Fibroblast of mammary gland (primary cell): ENCODE measurements at places on chromosomes 6 and 20.

DNA sequence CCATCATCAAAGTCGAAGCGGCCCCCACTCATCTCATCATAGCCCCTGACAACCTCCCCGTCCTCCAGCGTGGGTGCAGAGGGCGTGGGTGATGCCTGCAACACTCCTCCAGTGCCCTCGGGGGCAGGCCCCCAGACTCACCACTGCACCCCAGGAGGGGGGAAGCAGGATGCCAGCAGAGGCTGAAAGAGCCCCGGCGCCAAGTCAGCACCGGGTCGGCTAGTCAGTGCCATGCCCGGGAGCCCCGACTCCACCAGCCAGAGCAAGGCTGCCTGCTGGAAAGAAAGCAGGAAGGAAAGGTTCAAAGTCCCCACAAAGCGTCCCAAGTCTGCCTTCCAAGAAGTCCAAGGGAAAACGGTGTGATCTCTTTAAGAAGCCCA, 324 bp downstream of the JPH2 start:
- DNase-seq: no peak

GRCh38 chr20:32577657-32578056, 7.5 kb downstream of the NOL4L start:
- peak; percentile 59 for DNase-seq

DNA sequence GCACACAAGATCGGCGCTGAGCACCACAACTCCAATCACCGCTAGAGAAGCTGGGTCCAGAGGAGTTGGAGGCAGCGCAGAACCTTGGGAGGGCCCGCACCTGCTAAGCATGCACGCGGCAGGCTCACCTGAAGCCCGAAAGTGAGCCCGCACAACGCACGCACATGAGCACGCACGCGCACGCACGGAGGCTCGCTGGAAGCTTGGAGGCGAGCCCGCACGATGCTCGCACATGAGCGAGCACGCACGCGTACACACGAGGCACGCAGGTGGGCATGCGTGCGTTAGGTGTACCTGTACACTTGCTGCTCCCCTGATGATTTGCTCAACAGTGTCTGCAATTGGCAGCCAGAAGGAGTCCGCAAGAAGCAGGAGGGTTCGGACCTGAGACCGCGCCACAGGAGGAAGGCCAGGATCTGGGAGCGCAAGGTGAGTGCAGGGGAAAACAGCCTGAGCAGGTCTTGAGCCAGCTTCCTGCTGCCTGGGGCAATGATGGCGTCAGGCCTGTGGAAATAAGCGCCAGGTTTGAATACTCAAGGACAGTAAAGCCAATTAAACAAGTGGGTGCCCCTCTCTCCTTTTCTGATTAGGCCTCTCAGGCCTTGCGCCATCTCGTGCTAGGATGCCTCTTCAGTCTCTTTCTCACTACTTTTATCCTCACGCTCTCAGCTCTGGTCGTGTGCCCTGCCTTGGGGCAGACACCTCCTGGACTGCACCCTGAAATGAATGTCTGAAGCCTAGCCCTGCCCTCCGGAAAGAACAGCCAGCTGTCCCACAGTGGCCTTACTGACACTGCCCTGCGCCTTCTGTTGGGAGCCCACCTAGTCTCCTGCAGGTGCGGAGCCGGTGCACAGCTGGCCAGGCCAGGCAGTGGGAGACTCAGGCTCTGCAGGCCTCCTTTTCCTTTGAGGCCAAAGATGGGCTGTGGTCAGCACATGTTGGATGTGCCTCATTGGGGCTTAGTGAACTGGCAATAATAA, 340.4 kb downstream of the CDC5L start:
- no peak for DNase-seq

- no peak for DNase-seq
These were observed 20.7 kb downstream of the RAB22A start for GRCh38 chr20:58330249-58330648.

- DNase-seq: no peak
These were observed 58.7 kb upstream of the CD93 start for GRCh38 chr20:23144856-23145255.

- DNase-seq: no peak
These were observed 802.0 kb downstream of the C6orf118 start for GRCh38 chr6:164507206-164507940.

GRCh38 chr6:104711371-104711770, 148.3 kb downstream of the HACE1 start:
- DNase-seq: peak; percentile 67

DNA sequence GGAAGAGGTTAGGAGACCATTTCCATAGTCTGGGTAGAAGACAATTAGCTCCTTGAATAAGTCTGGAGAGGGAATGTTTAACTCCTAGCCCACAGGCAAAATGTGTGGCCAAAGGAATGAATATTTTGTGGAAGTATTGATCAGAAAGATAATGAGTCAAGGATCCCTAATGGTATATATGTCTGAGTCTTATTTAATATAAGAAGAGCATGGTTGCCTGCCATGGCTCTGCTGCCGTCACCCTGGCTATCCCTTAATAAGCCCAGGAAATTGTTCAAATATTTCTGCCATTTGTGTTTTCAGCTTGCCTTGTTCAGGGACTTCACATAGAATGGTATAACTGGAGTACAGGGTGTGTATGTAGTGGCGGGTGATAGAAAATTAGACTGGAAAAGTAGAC, 18.1 kb upstream of the CALHM6 start:
- no peak for DNase-seq

GRCh38 chr6:121521164-121521555, 85.7 kb downstream of the GJA1 start:
- no peak for DNase-seq

DNA sequence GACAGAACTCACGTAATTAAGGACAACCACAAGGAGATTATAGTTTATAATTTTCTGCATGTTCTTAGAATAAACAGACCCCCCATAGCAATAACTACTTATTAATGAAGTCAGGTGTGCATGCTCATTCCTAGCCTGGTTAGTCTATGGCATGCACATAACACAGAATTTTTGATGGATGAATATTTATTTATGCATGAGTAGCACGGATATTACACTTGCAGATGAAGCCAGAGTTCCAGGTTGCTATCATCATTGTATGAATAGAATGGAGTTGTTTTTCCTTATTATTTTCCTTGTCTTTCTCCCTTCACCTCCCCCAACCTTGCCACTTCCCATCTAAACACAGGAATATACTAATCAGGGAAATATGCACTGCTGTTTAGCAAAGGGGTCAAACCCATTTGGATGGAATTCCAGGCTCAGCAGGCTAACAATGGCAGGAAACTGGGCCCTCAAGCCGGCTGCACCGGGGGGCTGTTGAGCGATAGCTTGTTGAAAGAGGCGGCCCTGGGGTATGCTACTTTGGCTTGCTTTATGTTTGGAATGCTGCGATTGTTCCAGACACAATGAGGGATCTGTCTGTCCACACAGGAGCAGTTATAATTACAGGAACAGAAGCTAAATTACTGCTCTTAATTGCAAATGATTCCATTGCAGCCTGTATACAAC, 112.6 kb downstream of the TMEM170B start:
- DNase-seq: peak; percentile 14

- DNase-seq: no peak
These were observed 32.9 kb downstream of the FRK start for GRCh38 chr6:116027801-116028200.

DNA sequence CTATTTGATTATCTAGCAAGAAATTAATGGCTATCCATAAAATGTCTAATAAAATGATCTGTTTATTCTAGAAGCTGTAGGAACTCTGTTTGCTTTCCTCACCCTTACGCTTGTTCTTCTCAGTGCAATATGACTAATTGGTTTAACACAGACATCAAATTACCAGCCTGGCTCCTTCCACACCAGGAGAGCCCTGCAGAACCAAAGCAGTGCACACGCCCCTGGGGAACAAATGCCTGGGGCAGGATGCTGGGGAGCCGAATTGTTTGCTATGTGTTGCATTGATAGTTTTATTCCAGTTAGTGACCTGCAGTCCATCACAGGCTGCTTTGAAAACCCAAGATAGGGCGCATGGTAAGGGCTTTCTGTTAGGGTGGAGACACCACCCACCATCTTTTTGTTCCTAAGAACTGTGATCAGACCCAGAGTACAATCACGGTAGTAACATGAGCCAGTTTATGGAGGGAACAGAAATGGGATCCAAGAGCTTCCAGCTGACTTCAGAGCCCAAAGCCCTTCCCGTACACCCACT, 126.4 kb upstream of the CD93 start:
- no peak for DNase-seq

- DNase-seq: no peak
These were observed 3.9 kb upstream of the PRDM13 start for GRCh38 chr6:99602520-99603420.

GRCh38 chr6:158559338-158559894, 475 bp upstream of the TMEM181 start:
- no peak for DNase-seq

GRCh38 chr20:3203315-3204123, 963 bp downstream of the DDRGK1 start:
- peak; percentile 25 for DNase-seq

DNA sequence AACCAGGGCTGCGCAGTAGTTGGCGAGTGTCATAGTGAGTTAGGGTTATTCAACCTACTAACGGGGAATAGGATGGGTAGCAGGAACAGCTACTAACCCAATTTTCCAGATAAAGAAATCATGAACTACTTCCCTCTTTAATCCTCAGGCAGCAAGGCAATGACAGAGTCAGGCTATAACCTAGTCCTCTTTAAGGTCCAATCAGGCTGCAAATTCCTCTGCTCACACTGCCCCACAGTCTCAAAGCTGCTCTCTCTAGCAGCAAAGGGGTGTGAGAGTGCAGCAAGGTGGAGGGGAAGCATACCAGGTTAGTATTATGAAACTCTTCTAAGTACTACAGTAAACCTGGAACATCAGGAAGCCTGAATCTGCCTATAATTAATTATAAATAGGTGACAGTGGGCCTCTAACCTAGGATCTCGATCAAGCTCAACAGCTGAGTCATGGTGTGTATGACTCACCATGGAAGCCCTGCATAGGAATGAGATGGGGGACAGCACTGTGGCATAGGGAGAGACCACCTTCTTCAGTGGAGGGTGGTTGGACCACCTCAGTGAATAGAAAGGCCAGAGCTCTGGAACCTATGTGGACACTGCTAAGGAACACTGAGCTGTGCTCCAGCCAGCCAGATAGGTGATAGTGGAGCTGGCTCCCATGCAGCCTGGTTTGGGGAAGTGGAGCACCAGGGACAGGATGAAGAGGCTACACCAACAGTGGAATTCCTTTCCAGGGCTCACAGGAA, 7.9 kb downstream of the PEX6 start:
- peak; percentile 45 for DNase-seq

DNA sequence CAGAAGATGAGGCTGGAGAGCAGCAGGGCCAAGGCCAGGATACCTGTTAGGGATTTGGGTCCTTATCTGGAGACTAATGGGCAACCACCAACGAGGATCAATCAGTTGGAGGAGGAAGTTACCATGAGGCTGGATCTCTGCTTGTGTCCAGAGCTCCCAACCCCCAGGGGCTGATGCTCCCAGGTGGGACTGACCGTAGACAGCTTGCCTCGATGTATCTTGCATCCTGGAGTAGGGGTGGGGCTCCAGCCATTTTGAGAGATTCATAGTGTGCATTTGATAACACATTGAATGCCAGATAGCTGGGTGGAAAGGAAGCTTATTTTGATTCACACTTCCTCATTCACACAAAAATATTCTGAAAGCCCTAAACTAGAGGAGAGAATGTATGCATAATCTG, 4.6 kb upstream of the RFPL4B start:
- no peak for DNase-seq

DNA sequence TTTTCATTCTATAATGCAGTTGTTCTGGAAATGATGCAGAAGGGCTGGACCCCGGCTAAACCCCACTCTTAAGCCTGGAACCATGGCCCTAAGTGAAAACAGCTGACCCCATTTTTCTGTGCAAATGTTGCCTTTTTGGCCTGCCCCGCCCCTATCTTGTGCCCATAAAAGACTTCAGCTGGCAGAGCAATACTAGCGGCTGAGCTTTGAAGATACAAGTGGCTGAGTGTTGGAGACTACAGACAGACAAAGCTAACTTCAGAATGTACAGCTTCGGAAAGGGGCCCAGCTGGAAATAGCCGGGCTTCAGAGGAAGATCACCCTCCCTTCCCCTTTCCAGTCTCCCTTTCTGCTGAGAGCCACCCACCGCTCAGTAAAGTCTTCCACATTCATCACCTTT, 258.6 kb upstream of the SPTLC3 start:
- no peak for DNase-seq

DNA sequence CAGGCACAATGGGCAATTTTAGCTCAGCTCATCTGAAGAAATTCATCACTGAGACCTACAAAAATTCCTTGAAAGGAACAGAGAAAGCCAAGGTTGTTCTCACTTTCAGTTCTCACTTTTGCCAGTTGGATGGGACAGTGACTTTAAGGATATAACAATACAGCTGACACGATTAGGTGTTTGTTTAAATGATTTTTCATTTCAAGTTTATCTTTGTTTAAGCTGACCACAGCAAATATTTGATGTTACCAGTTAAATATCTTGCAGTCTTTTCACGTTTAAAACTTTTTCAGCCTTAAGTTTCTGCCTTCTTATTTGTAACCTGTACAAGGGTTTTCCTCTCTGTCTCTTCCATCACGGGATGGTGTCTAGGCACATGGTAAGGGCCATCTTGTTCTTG, 93.6 kb downstream of the PLCB1 start:
- DNase-seq: no peak

- no peak for DNase-seq
These were observed 109.0 kb downstream of the PRKN start for GRCh38 chr6:162618448-162619002.
